ENCODE measurements at places on chromosomes 5 and 9.

DNA sequence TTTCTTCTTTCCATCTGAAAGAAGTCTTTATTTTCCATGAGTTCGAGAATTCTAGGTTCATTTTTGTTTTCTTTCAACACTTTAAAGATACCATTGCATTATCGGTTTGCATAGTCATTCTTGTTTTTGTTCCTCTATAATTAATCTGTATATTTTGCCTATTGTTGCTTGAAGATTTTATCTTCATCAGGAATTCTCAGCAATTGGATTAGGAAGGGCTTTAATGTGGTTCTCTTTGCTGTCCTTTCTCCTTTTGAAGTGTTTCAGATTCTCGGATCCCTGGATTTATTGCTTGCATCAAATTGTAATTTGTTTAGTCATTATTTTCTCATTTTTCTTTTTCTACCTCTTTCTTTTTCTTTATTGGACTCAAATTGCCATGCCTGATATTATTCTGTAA lies 609.8 kb downstream of the TLR4 start:
- no peak for DNase-seq

- no peak for DNase-seq
Observed at GRCh38 chr5:126858441-126858840, 81.5 kb downstream of the LMNB1 start.

DNA sequence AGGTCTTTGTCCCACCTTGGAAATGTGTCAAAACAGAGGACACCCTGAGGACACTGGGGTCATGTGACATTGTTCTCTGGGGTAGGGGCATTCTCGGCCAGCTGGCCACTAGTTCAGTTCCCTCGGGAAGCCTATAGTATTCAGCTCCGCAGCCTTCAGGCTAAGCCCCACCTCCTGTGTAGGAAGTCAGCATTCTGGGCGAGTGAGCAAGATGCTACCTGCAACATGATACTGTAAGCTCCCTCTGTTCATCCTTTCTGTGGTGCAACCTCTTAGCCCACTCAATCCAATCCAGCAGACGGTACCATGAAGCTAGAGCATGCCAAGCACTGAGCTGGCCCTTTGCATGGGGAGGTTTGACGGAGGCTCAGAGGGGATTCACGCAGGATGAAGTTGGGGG lies 5.3 kb downstream of the NTNG2 start:
- no peak for DNase-seq

- no peak for DNase-seq
Observed at GRCh38 chr9:115604831-115605483, 487.0 kb upstream of the TNC start.

GRCh38 chr5:130011986-130012385 lies 107.7 kb downstream of the CHSY3 start:
- DNase-seq = no peak

GRCh38 chr5:78816143-78816765 lies 167.7 kb upstream of the LHFPL2 start:
- DNase-seq = no peak

GRCh38 chr9:123343443-123344191 lies 12.4 kb upstream of the CRB2 start:
- DNase-seq = no peak

DNA sequence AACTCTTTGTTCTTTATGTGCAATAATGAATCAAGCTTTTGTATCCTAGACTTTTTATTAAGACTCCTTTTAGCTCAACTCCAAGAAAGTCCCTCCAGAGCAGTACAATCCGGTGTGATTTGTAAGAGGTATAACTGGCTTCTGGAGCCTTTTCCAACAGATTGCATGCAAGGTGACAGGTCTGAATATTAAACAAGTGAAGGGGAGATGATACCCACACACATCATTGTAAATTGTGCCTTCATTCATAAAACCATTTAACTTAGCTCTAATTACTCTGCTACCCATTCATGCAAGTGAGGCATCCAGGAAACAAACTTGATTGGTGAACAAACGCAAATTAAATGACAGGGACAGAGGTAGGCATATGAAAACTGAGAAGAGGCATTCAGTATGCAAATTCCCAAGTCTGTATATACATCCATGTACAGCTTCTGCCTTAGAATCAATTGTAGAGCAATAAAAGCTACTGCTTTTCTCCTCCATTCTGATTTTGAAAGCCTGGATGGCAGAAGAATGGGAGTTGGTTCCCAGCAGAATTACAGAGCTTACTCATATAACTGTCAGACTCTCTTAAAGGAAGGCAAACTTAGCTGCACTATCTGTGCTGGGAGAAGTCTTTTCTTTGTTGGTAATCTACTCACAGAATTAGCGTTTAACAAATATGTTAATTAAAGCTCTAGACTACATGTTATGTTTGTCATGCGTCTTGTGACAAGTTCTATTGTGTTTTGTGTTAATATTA lies 261.0 kb upstream of the CDH6 start:
- no peak for DNase-seq

DNA sequence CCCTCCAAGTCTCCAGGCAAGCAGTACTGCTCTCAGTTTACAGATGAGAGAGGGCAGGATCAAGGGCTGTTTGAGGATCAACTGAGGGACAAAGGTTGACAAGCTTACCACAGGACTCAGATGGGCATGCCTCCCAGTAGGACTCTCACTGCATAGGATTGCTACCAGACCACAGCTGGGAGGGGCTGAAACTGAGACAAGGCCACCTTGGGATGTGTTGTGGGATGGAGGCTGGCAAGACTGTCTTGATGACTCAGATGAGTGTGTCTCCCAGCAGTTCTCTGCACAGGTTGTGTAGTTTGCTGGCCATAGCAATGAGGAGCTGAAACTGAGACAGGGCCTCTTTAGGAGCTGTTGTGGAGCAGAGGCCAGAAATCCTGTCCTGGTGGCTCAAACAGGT lies 222.2 kb upstream of the IRX1 start:
- DNase-seq = no peak

- DNase-seq = no peak
Observed at GRCh38 chr9:12874395-12874794, 99.6 kb downstream of the LURAP1L start.

GRCh38 chr5:68543212-68543611 lies 327.7 kb downstream of the PIK3R1 start:
- DNase-seq = no peak

DNA sequence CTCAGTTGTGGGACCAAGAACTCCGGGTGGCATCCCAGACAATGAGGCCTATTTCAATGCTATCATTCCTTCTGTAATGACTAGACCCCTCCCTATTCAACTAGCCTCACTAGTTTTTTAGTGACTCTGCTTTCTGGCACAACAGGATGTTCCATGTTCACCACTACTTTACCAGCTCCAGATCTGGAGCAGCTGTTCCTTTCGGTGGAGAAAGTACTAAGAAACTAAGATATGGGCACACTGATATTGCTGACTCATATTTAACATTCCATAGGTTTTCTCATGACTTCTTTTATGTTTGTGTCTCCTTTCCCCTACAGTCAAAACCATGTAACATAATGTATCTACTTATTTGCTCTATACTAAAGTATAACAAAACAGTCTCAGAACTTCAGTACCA lies 24.1 kb downstream of the IL33 start:
- no peak for DNase-seq

DNA sequence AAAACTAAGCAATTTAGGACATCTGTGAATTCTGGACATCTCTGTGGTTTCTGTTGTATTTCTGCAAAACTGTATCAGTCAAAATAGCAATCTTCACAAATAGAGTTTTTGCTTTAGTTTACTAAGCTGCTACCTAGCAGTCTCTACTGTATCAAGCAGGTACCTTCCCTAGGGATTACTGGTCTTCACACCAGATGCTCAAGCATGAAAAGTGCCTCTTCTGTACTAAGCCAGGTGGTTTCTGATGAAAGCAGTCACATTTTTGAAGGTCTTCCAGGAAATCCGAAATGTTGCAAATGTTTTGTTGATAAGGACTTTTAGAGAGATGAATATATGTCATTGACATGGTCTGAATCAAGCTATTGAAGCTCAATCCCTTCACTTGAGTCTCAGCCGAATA lies 540.0 kb downstream of the KCTD16 start:
- peak; percentile 10 for DNase-seq

- DNase-seq = no peak
Observed at GRCh38 chr5:167346461-167346860, 945.0 kb upstream of the WWC1 start.

- no peak for DNase-seq
Observed at GRCh38 chr5:8634219-8634618, 765.3 kb downstream of the MTRR start.

- DNase-seq = no peak
Observed at GRCh38 chr9:134233022-134233421, 68.7 kb upstream of the RNU6ATAC start.

DNA sequence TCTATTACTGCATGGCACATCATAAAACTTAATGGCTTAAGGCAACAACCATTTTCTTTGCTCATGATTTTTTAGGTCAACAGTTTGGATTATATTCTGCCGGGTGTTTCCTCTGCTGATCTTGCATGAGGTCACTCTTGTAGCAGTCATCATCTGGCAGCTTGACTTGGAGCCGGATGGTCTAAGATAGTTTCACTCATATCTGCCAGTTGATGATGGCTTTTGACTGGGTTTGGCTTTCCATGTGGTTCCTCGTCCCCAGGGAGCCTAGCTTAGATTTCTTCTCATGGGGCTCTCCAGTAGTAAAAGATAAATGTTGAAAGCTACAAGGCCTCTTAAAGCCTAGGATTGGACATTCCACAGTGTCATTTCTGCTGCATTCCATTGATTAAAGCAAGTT lies 27.4 kb downstream of the LNPEP start:
- DNase-seq = peak; percentile 11

- no peak for DNase-seq
Observed at GRCh38 chr5:9249231-9249630, 296.6 kb downstream of the SEMA5A start.

DNA sequence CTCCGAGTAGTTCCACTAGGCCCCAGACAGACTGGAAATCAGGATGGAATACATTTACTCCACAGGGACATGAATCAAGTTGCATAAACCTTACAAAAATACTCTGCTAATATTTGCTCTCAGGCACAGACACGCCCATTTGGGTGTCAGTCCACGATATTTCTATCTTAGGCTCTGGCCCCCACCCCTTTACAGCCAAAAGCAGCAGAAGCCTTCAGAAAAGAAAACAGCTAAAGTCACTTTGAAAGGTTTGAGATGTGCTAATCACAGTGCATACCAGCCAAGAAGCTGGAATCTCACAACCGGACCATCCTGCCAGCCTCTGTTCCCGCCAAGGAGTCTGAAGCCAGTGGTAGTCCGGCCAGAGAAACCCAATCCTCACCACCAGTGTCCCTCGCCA lies 22.6 kb downstream of the PTPN3 start:
- DNase-seq = no peak

DNA sequence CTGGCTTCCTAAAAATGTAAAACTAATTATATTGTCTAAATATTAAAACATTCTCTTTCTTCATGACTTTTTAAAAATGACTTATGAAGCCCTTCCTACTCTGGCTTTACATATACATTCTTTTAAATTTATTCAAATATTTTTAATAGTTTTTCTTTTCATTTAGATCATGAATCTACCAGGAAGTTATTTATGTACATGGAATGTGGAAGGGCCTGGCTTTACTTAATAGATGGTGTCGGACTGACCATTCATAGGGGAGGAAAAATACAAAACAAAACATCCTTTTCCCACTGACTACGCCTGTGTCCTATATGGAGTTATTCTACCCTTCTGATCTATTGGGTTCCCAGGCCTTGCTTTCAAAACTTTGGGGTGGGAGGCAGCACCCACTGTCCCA lies 129.8 kb downstream of the MACROH2A1 start:
- no peak for DNase-seq

GRCh38 chr9:14158916-14159315 lies 155.0 kb downstream of the NFIB start:
- no peak for DNase-seq

DNA sequence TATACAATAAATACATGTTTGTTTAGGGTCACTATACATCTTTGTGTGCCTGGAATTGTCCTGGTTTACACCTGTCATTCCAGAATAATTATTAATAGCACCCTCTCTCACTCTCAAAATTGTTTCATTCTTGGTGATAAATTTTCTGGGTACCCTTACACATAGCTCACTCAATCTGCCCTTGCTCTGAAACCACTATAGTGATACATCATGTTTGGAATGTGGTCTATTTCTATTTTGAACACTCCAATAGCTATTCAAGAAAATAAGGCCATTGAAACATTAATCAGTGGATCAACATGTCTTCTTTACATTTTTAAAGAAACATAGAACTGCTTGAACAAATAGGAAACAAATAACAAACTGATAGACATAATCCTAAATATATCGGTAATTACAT lies 158.7 kb downstream of the ARRDC3 start:
- DNase-seq = no peak

GRCh38 chr5:14296533-14297331 lies 153.6 kb downstream of the TRIO start:
- DNase-seq = no peak

- DNase-seq = peak; percentile 32
Observed at GRCh38 chr9:136713550-136713949, 1.2 kb downstream of the DIPK1B start.

DNA sequence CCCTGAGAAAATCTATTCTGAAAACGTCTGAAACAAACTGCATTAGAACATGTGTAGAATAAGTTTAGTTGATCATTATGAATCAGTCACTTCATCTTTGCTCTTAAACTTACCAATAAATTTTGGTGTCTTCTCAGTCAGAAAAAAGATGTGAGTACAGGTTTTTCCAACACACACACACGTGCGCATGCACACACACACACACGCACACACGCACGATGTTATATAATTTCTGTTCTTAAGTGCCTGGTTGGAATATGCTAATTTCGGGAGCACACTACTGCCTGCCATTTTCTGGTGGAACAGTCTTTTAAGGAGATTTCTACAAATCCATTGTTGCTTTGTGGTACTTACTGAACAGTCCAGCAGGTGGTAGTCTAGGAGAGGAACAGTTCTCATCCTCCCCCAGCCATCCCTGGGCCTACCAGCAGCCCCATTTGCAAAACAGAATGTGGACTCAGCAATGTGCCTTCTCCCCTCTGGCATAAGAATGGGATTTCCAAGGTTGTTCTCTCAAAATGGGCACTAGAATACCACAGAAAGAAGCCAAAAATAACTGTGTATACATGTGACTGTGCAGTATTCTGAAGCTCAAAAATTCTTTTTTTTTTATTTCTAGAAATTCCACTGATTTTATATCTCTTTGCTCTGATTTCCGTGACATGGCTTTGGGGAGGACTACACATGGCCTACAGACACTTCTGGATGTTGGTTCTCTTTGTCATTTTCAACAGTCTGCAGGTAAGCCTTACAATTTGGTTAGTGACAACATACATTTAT lies 281.3 kb downstream of the ARRDC3 start:
- no peak for DNase-seq

- DNase-seq = no peak
Observed at GRCh38 chr9:104740621-104741020, 6.9 kb upstream of the NIPSNAP3A start.

All from spinal cord (tissue), 10 donors.